ENCODE measurements at places on chromosomes 2 and 18. TPM values are rescaled to one million over a fixed set of nuclear protein-coding genes. Genes with fewer than 3 reads are reported as not detected.

The ASB1 gene
- 8.2 TPM for total RNA-seq

GRCh38 chr18:24306201-24306600 lies 91.4 kb downstream of the OSBPL1A start:
- DNase-seq, result no peak

The TGFA gene
- total RNA-seq, result 1.6 TPM

DNA sequence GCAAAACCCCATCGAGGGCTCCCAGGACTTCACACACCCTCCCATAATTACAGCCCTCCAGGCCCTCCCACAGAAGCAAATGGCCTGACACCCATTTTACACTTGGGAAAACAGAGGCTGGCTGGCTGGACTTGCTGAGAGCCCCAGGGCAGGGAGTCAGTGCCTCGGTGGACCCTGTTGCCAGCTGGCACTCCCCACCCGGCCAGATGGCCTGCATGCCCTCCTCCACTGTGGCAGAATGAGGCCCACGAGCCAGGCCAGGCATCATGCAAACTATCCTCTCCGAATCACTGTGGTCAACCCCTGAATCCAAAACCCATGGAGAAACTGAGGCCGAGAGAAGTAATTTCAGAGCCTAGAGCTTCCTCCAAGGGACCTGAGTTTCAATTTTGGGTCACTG lies 129.7 kb downstream of the SMAD2 start:
- DNase-seq, result no peak

DNA sequence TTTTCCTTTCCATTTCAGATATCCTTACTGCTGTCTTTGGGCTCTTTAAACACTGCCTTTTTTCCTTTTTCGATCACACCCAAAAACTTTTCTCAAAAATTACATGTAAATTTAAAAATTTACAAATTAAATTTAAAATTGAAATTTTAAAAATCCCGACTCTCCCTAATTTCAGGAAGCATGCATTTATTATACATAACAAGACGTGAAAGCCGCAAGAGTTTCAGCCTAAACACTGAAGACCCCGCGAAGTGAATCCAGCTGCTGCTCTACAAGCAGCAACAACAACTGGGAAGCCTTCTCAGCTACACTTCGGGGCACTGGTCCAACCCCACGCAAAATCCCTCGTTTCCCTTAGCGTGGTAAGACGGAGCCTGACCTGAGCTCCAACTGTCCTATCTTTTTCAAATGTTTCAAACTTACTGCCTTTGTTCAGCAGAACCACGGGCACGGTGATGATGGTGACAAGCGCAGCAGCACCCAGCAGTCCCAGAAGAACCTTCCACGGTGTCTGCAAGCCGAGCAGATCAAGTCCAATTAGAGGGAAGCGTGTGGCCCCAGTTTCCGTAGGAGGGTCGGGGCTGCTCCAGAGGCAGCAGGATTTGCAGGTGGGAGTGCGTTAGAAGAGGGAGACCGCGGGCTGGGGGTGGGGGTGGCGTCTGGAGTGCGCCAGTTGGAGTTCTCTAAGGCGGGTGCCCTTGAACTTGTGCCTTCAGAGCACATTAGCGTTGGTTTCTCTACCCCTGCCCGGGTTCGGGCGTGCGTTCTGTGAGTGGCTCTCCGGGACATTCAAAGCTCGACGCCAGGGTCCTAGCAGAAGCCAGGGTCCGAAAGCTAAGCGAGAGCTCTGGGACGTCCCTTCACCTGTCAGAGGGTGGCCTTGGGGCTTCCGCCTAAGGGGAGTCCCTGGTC lies 783 bp downstream of the DPP4 start:
- no peak for DNase-seq
